Activated T-helper 1 cell treated with anti-CD3 and anti-CD28 coated beads, Interleukin-2, amount 50 U/mL, for 16 hours (primary cell): ENCODE measurements at places on chromosomes 5 and 9.
A peak's percentile ranks its signal among the peaks of the same experiment; 100 is the strongest.

DNA sequence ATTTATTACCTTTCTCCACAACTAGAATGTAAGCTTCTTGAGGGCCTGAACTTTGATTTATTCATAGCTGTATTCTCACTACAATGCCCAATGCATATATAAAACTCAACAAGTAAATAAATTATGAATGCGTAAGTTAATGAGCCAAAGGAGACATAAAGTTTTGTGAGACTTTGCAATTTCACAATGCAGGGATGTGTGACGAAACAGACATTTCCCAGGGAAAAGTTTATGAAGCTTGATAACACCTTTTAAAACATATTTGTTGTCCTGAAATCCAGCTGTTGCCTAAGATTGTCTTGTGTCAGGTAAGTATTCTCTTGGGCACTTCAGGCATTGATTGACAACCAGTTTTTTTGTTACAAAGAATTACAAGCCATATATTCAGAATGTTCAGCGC lies 800.1 kb downstream of the BRINP1 start:
- no peak for DNase-seq

GRCh38 chr5:58860680-58861079 lies 277.8 kb downstream of the RAB3C start:
- no peak for DNase-seq

- DNase-seq: no peak
These were observed 29.7 kb upstream of the TDRD7 start for GRCh38 chr9:97382099-97382718.

DNA sequence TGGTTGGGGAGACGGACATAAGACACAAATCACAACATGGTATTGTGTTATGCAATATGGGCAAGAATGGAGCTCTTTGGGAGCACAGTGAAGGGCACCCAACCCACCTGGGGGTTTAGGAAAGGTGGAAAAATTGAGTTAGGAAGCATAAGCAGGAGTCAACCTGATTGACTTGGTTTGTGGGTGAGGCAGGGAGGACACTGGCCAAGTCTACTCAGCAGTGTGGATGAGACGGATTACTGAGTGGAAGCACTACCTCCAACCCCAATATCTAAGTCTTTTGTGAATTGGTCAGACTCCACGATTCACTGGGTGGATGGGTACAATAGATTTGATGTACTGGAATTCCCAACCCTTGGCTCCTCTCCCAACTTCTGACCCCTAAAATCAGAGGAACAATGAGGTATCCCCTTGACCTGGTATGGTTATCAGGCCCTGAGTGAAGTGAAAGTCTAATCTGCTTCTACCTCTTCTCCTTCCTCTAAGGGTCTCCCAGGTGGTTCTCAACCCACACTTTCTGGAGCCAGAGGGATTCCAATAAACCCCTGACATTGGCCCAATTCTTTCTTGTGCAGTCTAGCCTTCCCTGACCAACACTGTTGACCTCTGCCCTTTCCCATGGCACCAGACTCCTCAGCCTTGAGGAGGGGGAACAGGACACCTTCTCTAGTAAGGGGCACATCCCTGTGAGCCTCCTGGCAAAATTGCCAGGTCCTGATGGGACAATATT lies 5.2 kb downstream of the EGR1 start:
- no peak for DNase-seq

GRCh38 chr9:125513668-125514413 lies 193.2 kb downstream of the MAPKAP1 start:
- DNase-seq: no peak

DNA sequence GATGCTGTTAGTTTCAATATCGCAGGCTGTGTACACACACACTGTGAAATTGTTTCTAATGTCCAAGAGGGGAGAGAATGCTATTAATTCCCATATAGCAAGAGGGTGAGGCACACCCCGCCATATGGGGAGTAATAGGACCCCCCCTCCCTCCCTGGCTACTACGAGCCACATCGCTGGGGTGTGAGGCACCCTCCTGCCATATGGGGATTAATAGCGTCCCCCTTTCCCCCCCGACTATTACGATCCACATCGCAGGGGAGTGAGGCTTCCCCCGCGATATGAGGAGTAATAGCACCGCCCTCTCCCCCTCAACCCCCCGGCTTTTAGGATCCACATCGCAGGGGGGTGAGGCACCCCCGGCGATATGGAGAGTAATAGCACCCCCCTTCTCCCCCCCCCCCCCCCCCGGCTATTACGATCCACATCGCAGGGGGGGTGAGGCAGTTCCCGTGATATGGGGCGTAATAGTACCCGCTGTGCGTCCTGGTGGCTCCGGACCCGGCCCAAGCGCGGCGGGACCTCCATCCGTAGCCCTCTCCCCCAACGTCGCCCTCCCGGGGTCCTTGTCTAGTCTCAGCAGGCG lies 494 bp upstream of the STK32A start:
- no peak for DNase-seq

DNA sequence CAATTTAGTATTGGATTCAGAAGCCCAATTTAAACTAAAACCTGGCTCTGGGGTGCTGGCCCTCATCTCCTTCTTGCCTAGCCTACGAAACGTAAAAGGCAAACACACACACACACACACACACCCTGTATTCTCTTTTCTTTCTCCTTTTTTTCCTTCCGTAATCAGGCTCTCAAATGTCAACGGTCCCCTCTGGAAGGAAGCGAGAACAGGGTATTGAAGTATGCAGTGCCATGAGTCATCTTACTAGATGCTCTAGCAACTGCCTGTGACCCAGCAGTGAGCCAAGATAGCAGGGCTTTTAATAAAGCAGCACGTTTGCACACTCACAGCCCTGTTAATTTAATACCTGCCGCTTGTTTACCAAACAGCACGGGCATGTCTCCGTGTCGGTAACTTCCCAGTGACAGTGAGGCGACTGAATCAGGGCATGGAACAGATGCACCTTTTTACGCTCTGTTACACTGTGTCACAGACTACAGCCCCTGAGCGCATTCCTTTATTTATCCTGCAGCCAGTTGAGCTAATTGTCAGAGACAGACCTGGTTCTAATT lies 243.8 kb downstream of the BNC2 start:
- DNase-seq: no peak

DNA sequence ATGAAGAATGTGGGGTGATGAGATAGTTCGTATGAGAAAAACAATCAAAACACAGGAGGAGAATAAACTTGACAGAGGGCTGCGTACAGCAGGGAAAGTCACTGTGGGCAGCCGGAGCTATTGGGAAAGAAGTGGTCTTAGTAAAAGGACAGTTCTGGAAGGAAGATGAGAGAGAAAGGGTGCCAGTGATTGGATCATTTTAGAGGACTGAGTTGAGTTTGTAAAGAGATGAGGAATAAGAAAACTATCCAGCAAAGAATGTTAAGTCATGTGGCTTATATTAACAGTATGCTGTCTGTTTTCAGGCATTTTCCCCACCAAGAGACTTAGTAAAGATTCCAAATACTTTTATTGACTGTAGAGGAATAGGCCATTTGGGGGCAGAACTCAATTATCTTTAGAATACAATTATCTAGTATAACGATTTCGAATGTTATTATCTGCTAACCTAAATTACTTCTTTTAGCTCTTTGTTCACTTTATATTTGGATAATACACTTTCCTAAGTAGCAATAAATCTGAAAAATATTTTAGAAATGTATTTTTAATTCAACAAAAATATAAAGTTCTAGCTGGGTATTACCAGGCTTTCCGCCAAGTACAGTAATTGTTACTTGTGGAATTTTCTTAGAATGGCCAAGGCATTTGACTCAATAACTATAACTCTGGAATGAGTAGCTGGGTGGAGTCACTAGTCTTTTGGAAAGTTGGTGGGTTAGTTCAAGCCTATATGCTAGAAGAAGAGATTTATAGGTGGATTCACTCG lies 15.5 kb upstream of the LOX start:
- DNase-seq: no peak

- DNase-seq: no peak
These were observed 23.6 kb downstream of the SCAI start for GRCh38 chr9:125119643-125120286.

DNA sequence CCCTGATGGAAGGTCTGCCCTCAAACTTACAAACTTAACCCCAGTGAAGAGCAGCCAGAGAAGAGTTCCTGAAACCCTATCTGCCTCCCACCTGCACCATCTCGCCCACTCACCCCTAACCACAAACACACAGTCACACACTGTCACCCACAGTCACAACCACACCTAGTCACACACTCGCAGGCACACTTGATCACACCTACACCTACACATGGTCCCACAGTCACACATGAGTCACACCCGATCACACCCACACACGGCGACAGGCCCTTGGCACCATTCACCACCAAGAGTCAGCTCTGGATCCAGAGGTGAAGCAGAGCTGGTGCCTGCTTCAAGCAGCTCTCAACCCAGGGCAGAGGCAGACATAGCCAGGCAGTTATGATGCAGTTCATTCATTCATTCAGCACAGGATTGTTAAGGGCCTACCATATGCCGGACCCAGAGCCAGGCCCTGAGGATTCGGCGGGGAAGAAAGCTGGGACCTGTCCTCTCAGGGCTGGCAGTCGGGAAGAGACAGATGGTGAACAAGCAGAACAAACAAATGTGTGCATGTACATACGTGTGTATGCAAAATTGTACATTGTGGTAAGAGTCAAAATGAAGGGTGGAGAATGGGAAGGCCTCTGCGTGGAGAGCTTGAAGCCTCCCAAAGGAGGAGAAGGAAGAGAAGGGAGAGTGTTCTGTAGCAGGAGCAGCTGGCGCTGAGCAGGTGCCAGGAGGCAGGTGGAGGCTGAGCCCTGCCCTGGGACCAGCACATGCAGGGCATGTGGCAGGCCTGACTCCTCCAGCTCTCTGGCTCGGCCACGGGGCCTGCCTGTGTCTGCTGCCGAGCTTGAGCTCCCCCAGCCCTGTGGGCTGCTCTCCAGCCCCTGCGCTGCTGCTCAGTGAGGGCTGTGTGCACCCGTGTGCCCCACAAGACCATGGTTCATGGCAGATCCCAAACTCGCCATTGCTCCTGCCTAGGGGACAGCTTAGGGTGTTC lies 6.4 kb downstream of the TSPAN17 start:
- DNase-seq: peak; percentile 76

DNA sequence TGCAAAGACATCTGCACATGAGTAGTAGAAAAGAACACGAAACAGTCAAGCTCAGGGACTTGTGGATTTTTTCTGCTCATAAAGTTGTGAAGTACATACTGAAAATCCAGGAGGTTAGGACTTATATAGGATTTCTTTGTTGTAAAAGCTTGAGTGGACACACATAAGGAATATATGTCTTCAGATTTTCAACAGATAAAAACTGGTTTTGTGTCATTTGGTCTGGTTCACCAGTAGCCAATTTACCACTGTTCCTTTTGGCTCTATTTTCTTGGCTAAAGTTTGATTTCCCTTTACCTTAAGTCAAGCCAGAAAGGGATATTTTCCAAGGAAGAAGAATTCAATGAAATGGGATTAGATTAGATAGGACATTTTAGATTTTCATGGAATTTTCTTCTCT lies 204.3 kb downstream of the NR3C1 start:
- DNase-seq: no peak

DNA sequence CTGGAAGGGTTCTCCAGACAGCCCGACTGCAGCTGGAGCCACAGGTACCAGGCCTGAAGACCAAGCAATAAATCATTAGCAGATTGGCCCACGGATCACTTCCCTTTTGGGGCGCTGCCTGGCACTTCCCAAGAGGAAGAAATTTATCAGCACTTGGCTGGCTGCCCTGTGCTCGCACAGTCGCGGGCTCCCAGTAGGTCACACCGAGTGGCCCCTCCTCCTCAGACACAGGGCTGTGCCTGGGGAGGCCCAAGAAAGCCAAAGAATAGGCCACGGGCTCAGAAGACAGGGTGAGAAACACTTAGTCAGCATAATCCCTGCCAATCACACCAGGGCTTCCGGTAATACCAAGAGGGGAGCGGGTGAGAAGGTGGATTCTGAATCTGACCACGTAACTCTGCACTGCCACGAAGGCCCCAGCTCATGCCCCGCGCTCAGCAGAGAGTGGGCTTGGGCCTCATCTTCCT lies 115.7 kb upstream of the MSX2 start:
- no peak for DNase-seq

DNA sequence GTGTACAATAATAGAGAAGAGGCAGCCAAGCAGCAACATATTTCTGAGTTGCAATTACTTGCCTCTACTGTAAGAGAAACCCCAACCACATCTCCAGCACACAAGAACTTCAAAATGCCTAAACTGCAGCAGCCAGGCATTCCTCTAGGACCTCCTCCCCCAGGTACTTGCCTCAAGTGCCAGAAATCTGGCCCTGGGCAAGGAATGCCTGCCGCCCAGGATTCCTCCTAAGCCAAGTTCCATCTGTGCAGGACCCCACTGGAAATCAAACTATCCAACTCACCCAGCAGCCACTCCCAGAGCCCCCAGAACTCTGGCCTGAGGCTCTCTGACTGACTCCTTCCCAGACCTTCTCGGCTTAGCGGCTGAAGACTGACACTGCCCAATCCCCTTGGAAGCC lies 336.8 kb upstream of the RGMB start:
- no peak for DNase-seq

GRCh38 chr5:61965490-61965889 lies 340.5 kb upstream of the KIF2A start:
- no peak for DNase-seq

DNA sequence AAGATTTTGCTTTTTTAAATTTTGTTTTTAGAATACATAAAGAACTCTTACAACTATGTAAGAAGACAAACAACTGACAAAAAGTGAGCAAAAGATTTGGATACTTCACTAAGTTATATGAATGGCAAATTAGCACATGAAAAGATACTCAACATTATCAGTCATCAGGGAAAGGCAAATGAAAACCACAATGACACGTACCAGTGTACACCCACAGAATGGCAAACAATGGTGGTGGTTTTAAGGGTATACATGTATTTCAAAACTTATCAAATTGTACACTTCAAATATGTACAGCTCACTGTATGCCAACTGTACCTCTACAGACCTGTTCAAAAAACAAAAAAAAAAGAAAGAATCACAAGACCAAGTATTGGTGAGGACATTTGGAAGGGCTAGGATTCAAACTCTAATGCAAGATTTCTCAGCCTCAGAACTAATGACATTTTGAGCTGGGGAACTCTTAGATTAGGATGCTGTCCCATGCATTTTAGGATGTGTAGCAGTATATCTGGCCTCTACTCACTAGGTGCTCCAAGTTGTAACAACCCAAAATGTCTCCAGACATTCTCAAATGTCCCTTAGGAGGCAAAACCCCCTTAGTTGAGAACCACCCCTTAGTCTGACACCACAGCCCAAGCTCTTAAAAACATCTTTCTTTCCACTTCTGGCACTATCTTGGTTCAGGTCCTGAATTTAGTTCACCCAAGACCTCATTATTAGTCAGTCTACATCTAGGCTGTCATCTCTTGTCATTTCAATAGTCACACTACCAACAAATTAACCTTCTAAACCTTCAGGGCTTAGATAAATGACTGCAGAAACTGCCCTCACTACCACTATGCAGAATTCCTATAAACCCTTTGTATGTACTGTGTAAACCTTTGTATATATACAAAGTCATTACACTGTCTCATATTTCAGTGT lies 9.7 kb downstream of the SCAI start:
- DNase-seq: no peak

GRCh38 chr5:96049398-96050272 lies 88.0 kb upstream of the ELL2 start:
- DNase-seq: no peak
